ENCODE measurements at places on chromosomes 6 and 20.

- DNase-seq = no peak
Observed at GRCh38 chr6:47247227-47247797, 62.4 kb downstream of the TNFRSF21 start.

DNA sequence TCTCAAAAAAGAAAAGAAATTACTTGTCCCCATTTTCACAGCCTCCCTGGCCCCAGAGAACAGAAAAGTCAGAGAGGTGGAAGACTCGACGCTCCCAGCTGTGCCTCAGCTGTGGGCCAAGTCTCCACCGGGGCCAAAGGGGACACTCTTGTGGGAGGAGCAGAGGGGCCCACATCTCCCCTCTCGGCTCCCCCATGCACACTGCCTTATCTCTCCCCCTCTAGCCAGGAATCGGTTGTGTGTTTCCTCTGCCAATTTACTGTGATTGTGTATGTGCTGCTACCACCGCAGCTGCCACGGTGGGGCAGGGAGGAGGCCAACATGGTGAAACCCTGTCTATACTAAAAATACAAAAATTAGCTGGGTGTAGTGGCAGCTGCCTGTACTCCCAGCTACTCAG is 8.4 kb downstream of the TIAM2 start:
- DNase-seq = no peak

DNA sequence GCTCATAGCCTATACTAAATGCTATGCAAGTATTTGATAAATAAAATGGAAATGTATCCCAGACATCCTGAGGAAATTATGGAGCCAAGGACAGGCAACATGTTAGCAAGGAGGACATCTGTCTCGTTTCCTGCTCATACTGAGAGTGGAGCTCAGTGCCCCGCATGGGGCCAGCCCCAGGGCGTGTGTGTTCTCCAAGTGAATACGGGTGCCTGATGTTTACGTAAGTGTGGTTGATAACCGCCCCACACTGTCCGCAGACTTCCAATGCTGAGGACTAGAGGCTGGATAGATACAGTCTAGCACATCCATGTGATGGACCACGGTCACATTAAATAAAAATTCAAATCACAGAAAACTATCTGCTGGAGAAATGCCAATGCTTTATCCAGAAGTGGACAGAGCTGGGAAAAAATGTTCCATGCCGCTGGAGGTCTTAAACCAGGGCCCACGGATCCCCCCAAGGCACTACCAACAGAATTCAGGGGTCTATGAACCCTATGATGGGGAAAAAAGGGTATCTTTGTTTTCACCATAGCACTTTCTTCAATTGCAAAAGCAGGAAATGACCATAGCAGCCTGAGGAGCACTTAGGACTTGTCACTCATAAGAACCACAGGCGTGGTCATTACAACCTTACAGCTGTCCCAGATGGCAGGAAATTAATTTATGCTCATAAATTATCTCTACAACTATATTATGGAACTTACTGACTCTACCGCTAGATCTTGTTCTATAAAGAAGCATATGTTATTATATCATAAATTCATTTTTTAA is 24.9 kb downstream of the TGM2 start:
- no peak for DNase-seq

GRCh38 chr6:157328108-157328692 is 4.9 kb upstream of the TMEM242 start:
- peak; percentile 34 for DNase-seq
